ENCODE measurements at places on chromosomes 16 and 17.

GRCh38 chr16:55815320-55815719 lies 17.6 kb downstream of the CES1 start:
- DNase-seq, result no peak

DNA sequence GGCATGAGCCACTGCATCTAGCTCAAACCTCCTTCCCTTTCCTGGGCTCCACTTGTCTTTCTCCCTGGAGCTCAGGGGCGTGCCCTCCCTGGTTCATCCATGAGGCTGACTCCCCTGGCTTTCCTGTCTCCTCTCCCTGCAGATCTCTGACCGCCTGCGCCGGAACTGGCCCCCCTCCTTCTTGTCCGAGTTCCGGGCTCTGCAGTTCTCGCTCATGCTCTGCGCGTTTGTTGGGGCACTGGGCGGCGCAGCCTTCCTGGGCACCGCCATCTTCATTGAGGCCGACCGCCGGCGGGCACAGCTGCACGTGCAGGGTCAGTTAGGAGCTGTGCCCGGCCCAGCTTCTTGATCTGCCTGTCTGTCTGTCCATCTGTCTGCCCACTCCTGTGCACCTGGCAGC lies 1.2 kb upstream of the LAT start:
- DNase-seq, result no peak

GRCh38 chr17:41287050-41287449 lies 11.6 kb downstream of the KRTAP9-7 start:
- DNase-seq, result no peak

GRCh38 chr17:9105068-9105868 lies 84.0 kb downstream of the NTN1 start:
- no peak for DNase-seq

- DNase-seq, result no peak
These were observed 36.3 kb downstream of the OR1D5 start for GRCh38 chr17:3026856-3027751.

DNA sequence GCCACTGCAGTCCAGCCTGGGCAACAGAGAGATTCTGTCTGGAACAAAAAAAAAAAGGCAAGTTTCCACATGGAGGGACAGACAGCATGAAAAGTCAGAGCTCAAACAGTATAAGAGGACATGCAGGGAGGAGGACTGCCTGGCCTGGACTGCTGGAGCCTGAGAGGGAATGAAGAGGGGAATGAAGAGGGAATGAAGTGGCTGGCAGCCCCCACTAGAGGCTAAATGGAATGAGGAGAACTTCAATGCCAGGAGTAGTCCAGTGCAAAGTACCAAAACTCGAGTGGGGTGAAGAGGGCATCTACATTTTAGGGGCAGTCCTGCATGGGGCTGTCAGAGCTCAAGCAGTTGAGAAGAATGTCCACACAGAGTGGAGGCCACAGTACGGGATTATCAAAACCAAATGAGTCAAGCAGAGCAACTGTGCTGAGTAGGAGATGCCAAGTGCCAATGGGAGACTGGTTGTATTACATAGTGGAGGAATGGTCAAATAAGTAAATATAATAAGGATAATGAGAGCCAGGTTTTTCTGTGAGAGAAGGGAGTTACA lies 22.9 kb downstream of the IKZF3 start:
- DNase-seq, result no peak

DNA sequence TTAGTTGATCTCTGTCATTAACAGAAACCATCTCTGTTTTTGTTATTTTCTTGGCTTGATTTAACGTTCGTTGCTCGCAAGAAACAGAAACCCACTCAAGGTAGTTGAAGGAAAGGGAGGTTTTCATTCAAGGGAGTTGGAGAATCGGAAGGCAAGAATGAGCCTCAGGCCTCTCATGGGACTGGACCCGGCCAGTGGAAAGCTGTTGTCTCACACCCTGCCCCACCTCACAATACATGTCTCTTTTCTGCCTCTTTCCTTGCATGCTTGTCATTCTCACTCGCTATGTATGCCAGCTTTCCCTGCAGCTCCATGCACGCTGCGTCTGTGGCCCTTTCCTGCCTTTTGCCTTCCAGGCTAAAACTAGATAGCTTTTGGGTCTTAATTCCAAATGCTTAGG lies 18.3 kb downstream of the DCAF7 start:
- DNase-seq, result no peak

GRCh38 chr16:1870365-1871082 lies 1.4 kb downstream of the MEIOB start:
- DNase-seq, result no peak

DNA sequence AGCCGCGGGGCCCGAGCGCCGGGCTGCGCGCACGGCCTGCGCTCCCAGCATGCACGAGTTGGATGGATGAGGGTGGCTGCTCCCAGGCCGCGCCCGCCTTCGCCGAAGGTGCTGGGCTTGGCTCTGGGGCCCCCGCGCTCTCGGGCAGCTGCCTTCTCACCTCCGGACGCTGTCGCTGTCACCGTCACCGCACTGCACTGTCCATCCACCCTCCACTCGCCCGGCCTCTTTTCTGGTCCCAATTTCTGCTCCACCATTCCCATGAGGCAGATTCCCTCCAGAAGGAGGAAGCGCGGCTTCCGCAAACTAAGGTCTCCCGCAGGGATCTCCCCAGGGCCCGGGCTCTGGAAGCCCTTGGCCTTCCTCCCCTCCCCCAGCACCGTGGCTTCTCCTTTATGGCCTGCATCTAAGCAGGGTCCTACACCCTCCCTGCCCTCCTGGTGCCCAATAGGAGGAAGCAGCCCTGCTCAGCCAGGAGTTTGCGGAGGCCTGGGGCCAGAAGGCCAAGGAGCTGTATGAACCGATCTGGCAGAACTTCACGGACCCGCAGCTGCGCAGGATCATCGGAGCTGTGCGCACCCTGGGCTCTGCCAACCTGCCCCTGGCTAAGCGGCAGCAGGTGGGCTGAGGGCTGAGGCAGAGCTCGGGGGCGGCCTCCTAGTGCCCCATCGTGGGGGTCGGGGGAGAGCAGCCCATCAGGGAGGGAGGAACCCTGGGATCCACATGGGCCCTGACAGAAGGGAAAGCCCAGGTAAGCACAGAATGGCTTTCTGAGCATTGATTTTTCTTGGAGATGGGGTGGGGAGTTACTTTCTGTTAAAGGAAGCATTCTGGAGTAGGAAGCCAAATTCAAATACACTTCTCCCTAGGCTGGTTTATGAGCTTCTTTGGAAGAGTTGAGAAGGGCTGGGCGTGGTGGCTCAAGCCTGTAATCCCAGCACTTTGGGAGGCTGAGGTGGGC lies 899 bp downstream of the ACE start:
- DNase-seq, result no peak

GRCh38 chr16:11099672-11100205 lies 155.4 kb downstream of the CLEC16A start:
- DNase-seq, result no peak

DNA sequence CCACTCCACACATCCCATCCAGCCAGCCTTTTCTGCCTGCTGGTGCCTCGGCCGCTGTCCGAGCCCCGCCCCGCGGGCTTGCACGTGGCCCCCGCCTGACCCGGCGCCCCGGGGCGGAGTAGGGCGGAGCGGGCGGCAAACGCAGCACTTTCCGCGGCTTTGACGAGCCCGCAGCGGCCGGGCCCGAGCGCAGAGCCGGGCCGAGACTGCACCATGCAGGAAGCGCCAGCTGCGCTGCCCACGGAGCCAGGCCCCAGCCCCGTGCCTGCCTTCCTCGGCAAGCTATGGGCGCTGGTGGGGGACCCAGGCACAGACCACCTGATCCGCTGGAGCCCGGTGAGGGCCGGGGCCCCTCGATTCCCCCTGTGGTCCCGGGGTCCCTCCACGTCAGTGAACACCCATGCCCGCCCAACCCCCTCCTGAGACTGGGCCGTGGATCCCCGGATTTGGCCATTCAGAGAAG lies at the start of gene HSF4:
Gene HSF4 (plus strand): TSS at position 147 of the 463 bp plus-strand sequence. CDS start 67 bp downstream, at position 214.
- DNase-seq, result no peak

DNA sequence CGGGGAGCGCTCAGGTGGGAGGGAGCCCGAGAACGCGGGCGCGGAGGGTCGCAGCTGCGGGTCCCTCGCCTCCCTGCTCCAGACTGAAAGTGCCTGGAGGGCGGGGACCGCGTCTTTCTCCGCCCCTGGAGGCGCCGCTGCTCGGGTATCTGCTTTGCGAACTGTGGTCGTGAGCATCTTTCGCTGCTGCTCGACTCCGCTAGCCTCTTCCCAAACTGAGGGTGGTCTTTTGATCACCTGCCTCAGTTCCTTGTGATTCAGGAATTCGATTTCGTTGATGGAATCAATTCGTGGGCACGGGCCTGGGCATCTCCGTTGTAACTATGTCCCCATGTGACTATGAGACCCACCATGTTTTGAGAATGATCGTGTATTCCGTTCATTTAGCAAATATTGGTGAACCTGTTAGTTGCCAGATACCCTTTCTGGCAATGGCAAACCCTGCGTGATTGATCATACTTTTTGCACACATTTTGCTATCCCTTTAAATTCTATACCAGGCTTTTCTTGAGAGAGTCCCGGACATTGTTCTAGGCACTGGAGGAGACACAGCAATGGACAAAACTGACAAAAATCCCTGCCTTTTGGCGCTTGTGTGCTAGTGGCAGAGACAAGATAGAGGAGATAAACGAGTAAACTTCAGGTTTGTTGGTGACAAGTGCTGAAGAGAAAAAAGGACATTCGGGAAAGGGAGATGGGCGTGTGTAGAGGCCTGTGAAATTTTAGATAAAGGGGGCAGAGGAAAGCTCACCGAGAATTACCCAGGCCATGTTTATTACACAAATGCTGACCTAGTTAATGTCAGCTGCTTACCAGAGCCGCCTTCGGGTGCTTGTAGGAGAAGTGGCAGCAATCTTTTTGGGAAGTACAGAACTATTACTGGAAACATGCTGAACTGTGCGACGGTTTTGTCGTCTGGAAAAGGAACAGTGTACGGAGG lies 948 bp downstream of the UTP18 start:
- no peak for DNase-seq

- no peak for DNase-seq
These were observed 957 bp downstream of the MYL4 start for GRCh38 chr17:47210105-47210504.

DNA sequence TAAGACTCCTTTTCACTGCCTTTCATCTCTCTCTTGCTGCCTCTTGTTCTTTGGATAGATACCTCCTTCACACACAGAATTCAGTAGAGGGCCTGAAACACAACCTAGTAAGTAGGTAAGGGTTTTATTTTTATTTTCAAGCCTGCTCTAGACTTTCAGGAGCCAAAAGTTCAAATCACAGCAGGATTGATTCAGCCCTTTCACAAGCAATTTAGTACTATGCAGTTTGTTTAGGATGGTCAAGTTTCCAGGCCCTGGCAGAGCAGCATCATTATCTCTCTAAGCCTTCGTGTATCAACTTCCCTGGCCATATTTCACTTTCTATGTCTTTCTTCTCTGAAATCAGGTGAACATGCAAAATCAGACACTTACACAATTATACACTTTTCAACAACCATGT lies 148.8 kb upstream of the CORO6 start:
- no peak for DNase-seq

GRCh38 chr16:4410335-4411075 lies 5.9 kb downstream of the CORO7 start:
- peak; percentile 62 for DNase-seq

DNA sequence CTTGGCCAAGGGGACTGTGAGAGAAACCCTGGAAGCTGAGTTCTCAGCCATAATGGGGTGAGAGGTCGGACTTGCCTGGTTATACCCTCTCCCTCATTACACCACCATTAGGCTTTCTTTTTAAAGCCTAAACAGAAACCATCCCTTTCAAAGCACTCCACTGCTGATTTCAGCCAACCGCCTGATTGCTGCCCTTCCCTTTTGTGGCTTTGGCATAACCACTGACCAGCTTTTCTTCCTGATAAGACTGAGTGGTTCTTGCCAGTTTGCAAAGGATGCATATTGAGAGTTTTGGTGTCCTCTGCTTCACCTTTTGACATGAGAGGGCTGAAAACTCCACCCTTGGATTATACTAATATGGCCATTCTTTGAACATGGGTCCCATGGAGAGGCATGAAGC lies 308.2 kb upstream of the GOT2 start:
- no peak for DNase-seq

DNA sequence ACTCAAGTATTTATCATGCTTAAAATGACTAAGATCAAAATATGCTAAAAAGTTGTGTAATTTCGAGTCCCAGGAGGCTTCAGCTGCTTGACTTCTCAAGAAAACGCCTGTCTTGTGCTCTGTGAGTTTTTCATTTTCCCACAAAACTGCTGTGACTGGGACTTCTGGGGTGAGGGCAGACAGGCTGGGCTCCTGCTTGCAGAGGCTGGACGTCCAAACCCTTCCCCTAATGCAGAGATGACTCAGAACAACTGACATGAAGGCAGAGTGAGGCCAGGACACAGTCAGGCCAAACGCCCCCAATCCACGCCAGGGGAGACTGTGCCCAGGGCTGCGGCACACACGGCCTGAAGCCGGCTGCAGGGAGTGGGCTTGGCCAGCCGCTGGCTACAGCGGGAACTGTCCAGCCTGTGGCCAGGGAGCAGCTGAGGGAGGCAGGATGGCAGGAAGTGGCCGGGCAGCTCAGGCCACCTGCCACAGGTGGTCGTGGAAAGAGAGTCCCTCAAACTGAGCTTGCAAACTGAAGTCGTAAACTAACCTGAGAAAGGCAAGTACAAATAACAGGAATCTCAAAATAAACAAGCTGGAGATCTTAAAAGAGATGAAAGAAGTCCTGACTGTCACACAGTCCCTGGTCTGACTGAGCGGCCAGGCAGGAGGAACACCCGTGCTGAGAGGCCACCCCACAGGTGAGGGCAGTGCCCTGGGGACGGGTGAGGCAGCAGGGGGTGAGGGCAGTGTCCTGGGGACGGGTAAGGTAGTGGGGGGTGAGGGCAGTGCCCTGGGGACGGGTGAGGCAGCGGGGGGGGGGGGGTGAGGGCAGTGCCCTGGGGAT lies 21.3 kb upstream of the HEXD start:
- no peak for DNase-seq

All from NCI-H2107 (cell line).